ENCODE measurements at places on chromosomes 7 and 10. TPM values are rescaled to one million over a fixed set of nuclear protein-coding genes. Genes with fewer than 3 reads are reported as not detected.

Gene ACTR3C
- 8.7 TPM for total RNA-seq

DNA sequence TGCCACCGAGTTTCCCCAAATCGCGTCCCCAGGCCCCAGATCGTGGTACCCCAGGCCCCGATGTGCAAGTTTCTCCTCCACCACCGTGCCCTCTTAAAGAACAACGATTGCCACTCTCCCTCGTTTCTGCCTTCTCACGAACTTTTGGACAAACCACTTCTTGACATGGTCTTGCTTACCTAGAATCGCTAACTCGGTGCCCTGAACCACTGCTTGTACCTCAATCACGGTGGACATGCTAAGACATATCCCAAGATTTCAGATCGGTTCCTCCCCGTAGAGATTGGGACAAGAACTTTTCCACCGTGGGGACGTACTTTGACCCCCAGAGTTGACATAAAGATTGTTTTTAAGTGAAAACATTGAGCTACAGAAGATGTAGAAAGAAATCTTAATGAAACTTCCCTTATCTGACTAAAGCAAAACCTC, 477 bp upstream of the ZC3HAV1 start:
- peaks cover 12% of the 10 kb centered on the region for H3K4me1 ChIP-seq
- no peak for DNase-seq
- no peaks in the 10 kb centered on the region for H3K36me3 ChIP-seq

DNA sequence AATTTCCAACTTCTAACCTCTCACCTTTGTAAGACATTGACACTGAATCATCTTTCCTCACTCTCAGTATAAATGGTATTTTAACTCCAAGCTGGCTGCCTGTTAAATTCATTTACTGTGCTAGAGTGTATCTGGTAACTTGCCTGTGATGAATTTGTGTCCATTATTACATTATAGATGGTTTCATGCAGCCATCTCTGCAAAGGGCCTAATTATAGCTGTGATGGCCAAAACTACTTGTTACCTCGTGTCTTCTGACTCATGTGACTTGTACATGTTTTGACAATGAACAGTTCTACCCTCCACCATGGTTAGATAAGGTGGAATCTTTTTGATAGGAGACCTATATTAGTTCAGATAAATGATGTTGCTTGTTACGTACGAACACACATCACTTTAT, 392.0 kb downstream of the PAXIP1 start:
- no peak overlapping the region for H3K27ac ChIP-seq
- no peak for DNase-seq
- no peaks in the 10 kb centered on the region for H3K27me3 ChIP-seq
- H3K36me3 ChIP-seq, result no peaks in the 10 kb centered on the region
- no peaks in the 10 kb centered on the region for H3K4me1 ChIP-seq

- DNase-seq, result no peak
- no peak overlapping the region for H3K27ac ChIP-seq
- no peaks in the 10 kb centered on the region for H3K4me1 ChIP-seq
These were observed 188.4 kb upstream of the IGFBP3 start for GRCh38 chr7:46109437-46109836.

Measured in type B pancreatic cell (in vitro differentiated cells).